ENCODE measurements at places on chromosomes 13 and 19. TPM values are rescaled to one million over a fixed set of nuclear protein-coding genes. Genes with fewer than 3 reads are reported as not detected.

DNA sequence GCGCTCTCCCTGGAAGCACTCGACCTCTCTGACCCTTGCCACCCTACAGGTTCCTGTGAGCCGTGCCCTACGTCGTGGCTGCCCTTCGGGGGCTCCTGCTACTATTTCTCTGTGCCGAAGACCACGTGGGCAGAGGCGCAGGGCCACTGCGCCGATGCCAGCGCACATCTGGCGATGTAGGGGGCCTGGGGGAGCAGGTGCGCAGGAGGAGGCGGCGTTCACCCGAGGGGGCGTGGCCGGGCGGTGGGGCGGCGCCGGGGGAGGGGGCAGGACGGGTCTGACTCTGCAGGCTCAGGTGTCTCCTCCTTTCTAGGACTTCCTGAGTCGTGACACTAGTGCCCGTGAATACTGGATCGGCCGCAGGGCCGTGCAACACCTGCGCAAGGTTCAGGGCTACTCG lies 26.4 kb downstream of the CLEC4M start:
- no peak for DNase-seq

DNA sequence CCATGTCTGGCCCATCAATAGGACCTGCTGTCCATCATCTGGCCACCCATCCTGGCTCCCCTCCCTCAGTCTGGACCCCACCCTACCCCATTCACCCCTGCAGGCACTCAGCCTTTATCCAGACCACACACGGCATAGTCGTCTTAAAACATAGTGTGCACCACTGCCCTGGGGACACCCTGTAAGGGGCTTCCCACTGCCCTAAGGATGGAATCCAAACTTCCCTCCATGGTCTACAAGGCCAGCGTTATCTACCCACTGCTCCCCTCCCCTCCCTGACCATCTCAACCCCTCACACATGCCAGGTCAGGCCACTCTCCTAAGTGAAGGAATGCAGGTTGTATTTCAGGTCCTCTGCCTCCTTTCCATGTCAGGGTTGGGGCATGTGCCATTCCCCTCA lies 352.7 kb upstream of the ZNF507 start:
- DNase-seq: no peak

DNA sequence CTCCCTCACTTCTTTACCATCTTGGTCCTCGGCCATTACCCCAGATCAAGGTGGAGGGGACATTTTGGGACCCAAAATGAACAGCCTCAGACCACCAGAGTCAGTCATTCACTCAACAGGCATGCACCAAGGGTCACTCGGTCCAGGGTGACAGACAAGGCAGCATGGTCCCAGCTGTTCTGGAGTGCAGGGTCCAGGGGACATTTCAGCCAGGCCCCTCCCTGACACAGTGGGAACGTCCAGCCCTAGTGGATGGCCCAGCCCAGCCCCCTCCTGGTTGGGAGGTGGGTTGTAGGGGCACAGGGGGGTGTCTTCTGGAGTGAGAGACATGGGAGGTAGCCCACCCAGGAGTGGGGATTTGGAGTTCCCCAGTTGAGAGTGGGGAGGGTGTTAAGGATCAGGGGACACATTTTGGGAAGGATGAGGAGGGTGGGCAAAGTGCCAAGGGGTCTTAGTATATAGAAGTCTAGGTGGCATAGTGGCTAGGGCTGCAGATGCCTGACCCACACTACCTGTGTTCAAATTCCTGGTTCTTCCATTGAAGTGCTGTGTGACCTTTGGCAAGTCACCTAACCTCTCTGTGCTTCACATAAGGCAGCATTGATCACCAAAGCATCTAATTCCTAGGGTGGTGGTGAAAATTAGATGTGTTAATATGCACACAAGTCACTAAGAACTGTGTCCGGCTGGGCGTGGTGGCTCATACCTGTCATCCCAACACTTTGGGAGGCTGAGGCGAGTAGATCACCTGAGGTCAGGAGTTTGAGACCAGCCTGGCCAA lies 2.5 kb upstream of the FCER2 start:
- no peak for DNase-seq

- peak; percentile 45 for DNase-seq
These were observed 8.7 kb downstream of the BRD4 start for GRCh38 chr19:15323496-15324235.

GRCh38 chr13:50375792-50376191 lies 360.5 kb downstream of the KCNRG start:
- no peak for DNase-seq

DNA sequence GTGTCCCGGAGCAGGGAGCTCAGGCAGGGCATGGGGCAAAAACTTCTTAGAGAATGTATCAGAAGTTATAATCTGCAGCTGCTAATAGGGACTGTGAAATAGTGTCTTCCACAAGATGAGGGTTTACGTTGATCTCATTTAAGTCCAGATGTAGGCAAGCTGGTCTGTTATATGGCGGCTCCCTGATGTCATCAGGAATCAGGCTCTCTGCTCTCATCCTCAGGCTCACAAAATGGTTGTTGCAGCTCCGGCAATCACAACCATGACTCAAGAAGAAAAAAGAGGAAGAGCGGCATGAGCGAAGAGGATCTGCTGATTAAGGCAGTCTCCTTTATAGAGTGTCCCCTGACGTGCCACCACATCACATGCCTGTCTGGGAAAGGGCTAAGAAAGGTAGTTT lies 191.3 kb downstream of the KLF5 start:
- no peak for DNase-seq

GRCh38 chr13:42602906-42603305 lies 29.0 kb downstream of the TNFSF11 start:
- no peak for DNase-seq

RABAC1 gene
- total RNA-seq: 145 TPM

PDX1 gene
- total RNA-seq: not detected

CYP4F3 gene
- total RNA-seq: 0.92 TPM

CGB8 gene
- not detected for total RNA-seq

All from ovary (tissue), 10 donors.